ENCODE measurements at places on chromosomes 3 and 15. TPM values are rescaled to one million over a fixed set of nuclear protein-coding genes. Genes with fewer than 3 reads are reported as not detected.
A peak's percentile ranks its signal among the peaks of the same experiment; 100 is the strongest.

- H3K4me3 ChIP-seq, result no peak overlapping the region
- H3K4me1 ChIP-seq, result no peaks in the 10 kb centered on the region
- no peaks in the 10 kb centered on the region for H3K36me3 ChIP-seq
- no peak for DNase-seq
- H3K27me3 ChIP-seq, result no peaks in the 10 kb centered on the region
These were observed 415.1 kb upstream of the NECTIN3 start for GRCh38 chr3:110656394-110657025.

DNA sequence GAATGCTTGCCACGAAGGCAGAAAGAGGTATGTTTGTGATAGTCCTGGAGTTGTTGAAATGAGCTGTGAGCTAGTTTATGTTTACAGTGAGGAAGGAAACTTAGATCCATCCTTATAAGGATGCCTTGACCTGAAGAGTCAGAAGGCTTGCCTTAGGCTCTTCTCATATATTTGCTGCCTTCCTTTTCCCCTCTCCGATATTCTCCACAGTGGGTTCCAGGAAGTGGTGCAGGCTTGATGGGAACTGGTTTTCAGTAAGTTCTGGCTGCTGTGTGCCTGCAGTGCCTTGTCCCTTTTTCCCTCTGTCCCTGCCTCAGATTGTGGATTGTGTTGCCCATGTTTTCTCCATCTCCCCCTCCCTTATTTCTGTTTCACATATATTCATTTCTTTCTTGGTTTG, 287.3 kb upstream of the UBE2E1 start:
- H3K4me3 ChIP-seq, result no peak overlapping the region
- H3K27me3 ChIP-seq, result no peaks in the 10 kb centered on the region
- no peaks in the 10 kb centered on the region for H3K36me3 ChIP-seq
- no peaks in the 10 kb centered on the region for H3K4me1 ChIP-seq

DNA sequence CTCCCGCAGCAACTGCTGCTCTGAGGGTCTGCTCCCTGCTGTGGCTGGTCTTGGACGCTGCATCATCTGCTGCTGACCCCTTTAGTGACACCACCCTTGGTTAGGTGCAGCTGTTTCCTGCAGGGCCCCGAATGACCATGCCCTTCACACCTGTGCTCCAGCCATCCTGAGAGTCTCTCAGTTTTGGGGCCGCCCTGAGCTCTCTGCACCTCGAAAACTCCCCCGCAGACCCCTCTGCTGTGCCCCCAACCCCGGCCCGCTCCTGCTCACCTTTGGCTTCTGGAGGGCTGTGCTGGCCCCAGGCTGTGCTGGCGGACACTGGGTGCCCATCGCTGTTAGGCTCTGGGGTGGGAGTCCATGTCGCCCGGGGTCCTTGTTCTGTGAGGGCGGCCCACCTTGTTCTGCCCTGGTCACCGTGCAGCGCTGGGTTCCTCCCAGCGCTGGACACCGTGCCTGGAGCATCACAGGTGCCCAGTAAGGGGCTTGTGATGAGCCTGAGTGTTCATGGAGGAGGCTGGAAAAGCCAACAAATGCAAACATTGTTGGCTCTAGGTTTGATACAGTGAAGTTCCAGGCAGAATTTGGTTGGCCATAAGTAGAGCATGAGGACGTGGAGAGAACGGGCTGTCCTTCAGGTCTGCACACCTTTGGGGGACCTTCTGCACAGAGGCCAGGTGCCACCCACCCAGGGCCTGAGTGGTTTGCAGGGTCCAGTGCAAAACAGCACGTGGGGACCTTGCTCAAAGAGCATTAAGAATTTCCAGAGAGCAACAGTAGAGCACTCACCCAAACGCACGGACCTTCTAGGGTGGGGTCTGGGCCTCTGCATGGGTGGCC, 12.3 kb downstream of the ABTB1 start:
- no peak overlapping the region for H3K4me3 ChIP-seq
- no peak overlapping the region for H3K27ac ChIP-seq
- peaks cover 6% of the 10 kb centered on the region for H3K4me1 ChIP-seq
- no peaks in the 10 kb centered on the region for H3K36me3 ChIP-seq
- no peak for DNase-seq

GRCh38 chr3:193732391-193732790, 139.4 kb downstream of the OPA1 start:
- no peaks in the 10 kb centered on the region for H3K27me3 ChIP-seq
- H3K4me1 ChIP-seq, result no peaks in the 10 kb centered on the region
- no peaks in the 10 kb centered on the region for H3K36me3 ChIP-seq
- no peak overlapping the region for H3K27ac ChIP-seq
- H3K4me3 ChIP-seq, result no peak overlapping the region

DNA sequence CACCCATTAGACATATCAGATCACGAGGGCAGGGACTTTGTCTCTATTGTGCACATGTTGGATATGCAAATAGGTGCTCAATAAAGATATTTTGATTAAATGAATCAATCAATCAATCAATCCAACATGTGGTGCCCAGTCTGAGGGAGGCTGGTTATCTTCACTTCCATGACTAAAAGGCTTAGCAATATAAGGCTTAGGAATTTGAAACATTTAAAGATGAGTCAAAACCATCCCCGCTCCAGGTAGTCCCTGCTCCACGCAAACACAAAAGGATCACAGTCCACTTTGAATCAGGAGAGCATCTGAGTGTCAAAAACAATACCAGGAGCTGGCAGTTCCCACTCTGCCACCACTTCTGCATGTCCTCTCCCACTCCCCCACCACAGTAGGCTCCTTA, 25.8 kb upstream of the PRICKLE2 start:
- H3K4me1 ChIP-seq, result no peaks in the 10 kb centered on the region
- DNase-seq, result no peak
- H3K27ac ChIP-seq, result no peak overlapping the region
- peaks cover 2% of the 10 kb centered on the region for H3K27me3 ChIP-seq
- H3K36me3 ChIP-seq, result no peaks in the 10 kb centered on the region

- no peak for DNase-seq
- no peak overlapping the region for H3K4me3 ChIP-seq
- H3K36me3 ChIP-seq, result no peaks in the 10 kb centered on the region
- H3K27ac ChIP-seq, result no peak overlapping the region
- no peaks in the 10 kb centered on the region for H3K27me3 ChIP-seq
- no peaks in the 10 kb centered on the region for H3K4me1 ChIP-seq
These were observed 200.5 kb downstream of the THRB start for GRCh38 chr3:24294150-24294549.

DNA sequence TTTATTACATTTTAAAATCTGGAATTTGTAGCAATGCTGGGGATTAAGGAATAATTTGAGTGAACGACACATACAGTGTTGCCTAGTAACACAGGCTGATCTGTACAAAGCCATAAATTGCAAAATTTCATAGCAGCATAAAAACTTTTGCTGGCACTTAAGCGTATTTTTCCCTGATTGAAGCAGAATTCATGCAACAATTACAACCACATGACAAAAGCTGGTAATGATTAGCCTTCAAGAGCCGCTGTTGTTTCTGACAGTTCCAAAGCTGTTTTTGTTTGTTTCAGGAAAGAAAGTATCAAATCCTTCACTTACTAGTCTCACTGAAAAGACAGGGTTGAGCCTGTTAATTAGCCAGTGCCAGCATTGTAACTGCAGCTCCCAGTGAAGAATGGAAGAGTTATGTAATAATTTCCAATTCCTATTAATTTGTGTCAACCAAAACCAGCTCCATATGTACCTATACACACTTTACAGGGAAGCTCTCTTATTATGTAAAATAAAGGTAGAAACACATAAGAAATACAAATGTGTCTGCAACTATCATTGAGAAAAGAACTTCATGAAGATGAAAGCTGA, 60.7 kb downstream of the AGTR1 start:
- H3K4me1 ChIP-seq, result no peaks in the 10 kb centered on the region
- no peak overlapping the region for H3K27ac ChIP-seq
- no peaks in the 10 kb centered on the region for H3K36me3 ChIP-seq
- no peak overlapping the region for H3K4me3 ChIP-seq
- H3K27me3 ChIP-seq, result no peaks in the 10 kb centered on the region

DNA sequence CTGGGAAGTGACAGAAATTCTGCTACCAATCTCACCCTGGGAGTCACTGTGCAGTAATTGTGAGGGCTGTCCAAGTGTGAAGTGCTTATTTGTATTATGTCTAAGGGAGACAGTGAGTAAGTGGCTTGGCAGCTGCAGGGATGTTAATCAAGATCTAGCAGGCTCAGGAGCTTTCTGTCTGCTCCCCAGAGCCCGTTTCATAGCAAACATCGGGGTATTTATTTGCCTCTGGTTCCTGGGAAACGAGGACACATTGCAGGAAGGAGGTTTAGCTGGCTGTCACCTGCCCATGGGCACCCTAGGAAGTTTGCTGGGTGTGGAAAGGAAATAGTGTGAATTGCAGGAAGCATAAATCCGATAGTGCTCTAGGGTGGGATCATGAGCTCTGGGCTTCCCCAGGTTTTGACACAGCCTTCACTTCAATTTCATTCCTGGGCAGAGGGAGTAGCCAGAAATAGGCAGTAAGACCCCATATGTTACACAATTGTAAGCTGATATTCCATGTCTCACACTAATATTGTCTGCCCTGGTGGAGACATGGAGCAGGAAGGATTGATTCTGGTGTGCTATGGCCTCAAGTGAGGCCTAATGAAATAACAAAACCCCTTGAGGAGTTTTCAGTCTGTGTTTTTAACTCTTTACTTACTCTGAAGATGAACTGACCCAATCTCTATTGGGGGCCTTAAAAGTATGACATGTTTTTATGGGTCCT, 74.1 kb upstream of the MITF start:
- no peaks in the 10 kb centered on the region for H3K36me3 ChIP-seq
- no peaks in the 10 kb centered on the region for H3K27me3 ChIP-seq
- no peaks in the 10 kb centered on the region for H3K4me1 ChIP-seq
- H3K4me3 ChIP-seq, result no peak overlapping the region
- no peak for DNase-seq

DNA sequence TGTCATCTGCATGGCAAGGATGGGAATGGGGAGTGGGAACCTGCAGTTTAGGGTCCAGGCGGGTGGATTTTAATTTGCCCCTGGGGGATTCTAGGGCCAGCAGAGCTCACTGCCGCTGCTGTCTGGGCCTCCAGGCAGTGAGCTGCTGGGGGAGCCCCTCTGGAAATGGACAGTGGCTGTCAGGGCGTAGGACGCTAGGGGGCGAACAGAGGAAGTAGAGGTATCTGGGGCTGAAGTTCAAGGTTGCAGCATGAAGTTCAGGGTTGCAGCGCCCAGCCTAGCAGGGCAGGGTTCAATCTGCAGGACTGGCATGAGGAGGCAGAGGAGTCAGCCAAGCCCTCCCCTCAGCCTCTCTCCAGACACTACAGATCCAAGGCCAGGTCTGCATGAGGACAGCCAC, 49.5 kb downstream of the APBA2 start:
- DNase-seq, result peak; percentile 75
- H3K4me3 ChIP-seq, result no peak overlapping the region
- H3K27me3 ChIP-seq, result no peaks in the 10 kb centered on the region
- peaks cover 69% of the 10 kb centered on the region for H3K4me1 ChIP-seq

Gene GAP43
- not detected for total RNA-seq

Gene CCDC71
- 22.2 TPM for total RNA-seq

Gene SLC22A13
- total RNA-seq, result 0.21 TPM

Gene IQCB1
- total RNA-seq, result 41.3 TPM

All from activated CD4-positive, alpha-beta T cell treated with anti-CD3 and anti-CD28 coated beads for 36 hours (primary cell).